ENCODE measurements at places on chromosomes 1 and 21. TPM values are rescaled to one million over a fixed set of nuclear protein-coding genes. Genes with fewer than 3 reads are reported as not detected.

The SYTL1 gene
- total RNA-seq: 0.32 TPM

The TNFAIP8L2 gene
- not detected for total RNA-seq

The GPR89B gene
- 16.0 TPM for total RNA-seq

The CCDC24 gene
- total RNA-seq: 4.4 TPM

The ABCB10 gene
- total RNA-seq: 8.2 TPM

The ICOSLG gene
- 0.16 TPM for total RNA-seq

The LMNA gene
- 1,396 TPM for total RNA-seq

The PGBD5 gene
- 2.2 TPM for total RNA-seq

The S100A9 gene
- total RNA-seq: 2.5 TPM

The KRTAP19-1 gene
- not detected for total RNA-seq

The S100A12 gene
- not detected for total RNA-seq

The AMPD1 gene
- total RNA-seq: not detected

The LENEP gene
- not detected for total RNA-seq

The SYT14 gene
- 3.6 TPM for total RNA-seq

The DTL gene
- 0.17 TPM for total RNA-seq

The OVAAL gene
- not detected for total RNA-seq

The SH2D2A gene
- not detected for total RNA-seq

The ATF6 gene
- total RNA-seq: 12.9 TPM

The TMIGD3 gene
- not detected for total RNA-seq

The FYB2 gene
- not detected for total RNA-seq

The BMP8B gene
- under 0.01 TPM for total RNA-seq

The PLOD1 gene
- total RNA-seq: 243 TPM
